Gastrocnemius medialis (tissue), 4 donors: ENCODE measurements at places on chromosomes 7 and 10. TPM values are rescaled to one million over a fixed set of nuclear protein-coding genes. Genes with fewer than 3 reads are reported as not detected.
A peak's percentile ranks its signal among the peaks of the same experiment; 100 is the strongest.

GRCh38 chr7:73832806-73833205, 2.0 kb downstream of the CLDN4 start:
- no peak for DNase-seq
- H3K27me3 ChIP-seq = no peaks in the 10 kb centered on the region
- H3K4me1 ChIP-seq = peaks cover under 1% of the 10 kb centered on the region
- H3K36me3 ChIP-seq = no peaks in the 10 kb centered on the region
- no peak overlapping the region for H3K27ac ChIP-seq

GRCh38 chr10:77554996-77555397, 82.6 kb downstream of the KCNMA1 start:
- H3K27ac ChIP-seq = peak overlapping the region; percentile 82
- H3K36me3 ChIP-seq = no peaks in the 10 kb centered on the region
- DNase-seq = peak; percentile 46
- H3K4me1 ChIP-seq = peaks cover 51% of the 10 kb centered on the region
- no peaks in the 10 kb centered on the region for H3K27me3 ChIP-seq

DNA sequence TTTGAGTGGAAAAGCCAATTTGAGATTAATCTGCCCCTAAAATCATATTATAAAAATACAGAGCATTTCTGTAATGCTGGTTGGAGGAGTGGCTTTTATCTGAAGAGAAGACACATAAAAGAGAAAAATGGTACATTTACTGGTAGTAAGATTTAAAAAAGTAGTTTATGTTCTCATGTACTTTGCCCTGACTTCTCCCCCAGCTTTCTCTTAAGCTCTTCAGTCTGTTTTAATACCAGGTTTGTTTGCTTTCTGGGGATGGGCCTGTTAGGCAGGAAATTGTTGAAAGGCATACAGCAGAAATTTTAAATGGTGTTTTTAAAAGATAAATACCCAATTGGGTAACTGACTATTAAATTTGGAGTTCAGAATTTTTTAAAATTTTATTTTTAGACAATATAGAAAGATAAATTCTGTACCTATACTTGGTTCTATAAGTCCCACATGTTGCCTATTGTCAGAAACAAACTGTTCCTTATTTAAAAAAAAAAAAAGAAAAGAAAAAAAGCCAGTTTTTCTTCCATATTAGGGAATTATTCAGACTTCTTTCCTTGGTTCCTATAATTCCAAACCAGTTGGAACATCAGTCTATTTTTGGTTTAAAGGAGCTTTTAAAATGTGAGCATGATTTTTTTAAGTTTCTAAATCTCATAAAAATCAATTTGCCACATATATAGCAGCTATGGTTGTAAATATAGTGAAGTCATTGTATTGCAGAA, 136.6 kb downstream of the ARID5B start:
- DNase-seq = no peak
- peak overlapping the region; percentile 27 for H3K4me3 ChIP-seq
- no peaks in the 10 kb centered on the region for H3K27me3 ChIP-seq

- no peak overlapping the region for H3K27ac ChIP-seq
- H3K4me3 ChIP-seq = no peak overlapping the region
- H3K4me1 ChIP-seq = no peaks in the 10 kb centered on the region
- no peaks in the 10 kb centered on the region for H3K27me3 ChIP-seq
- no peaks in the 10 kb centered on the region for H3K36me3 ChIP-seq
- peak; percentile 13 for DNase-seq
These were observed 229.5 kb upstream of the FZD1 start for GRCh38 chr7:91034459-91035368.

GRCh38 chr10:128481152-128481840, 355.1 kb upstream of the MKI67 start:
- H3K4me1 ChIP-seq = no peaks in the 10 kb centered on the region
- no peak for DNase-seq
- no peaks in the 10 kb centered on the region for H3K27me3 ChIP-seq
- no peak overlapping the region for H3K27ac ChIP-seq
- no peak overlapping the region for H3K4me3 ChIP-seq
- H3K36me3 ChIP-seq = no peaks in the 10 kb centered on the region

- no peak for DNase-seq
- peaks cover 2% of the 10 kb centered on the region for H3K4me1 ChIP-seq
- H3K4me3 ChIP-seq = no peak overlapping the region
- H3K36me3 ChIP-seq = no peaks in the 10 kb centered on the region
- peaks cover 50% of the 10 kb centered on the region for H3K27me3 ChIP-seq
These were observed 1.5 kb downstream of the MEST start for GRCh38 chr7:130493275-130493873.

DNA sequence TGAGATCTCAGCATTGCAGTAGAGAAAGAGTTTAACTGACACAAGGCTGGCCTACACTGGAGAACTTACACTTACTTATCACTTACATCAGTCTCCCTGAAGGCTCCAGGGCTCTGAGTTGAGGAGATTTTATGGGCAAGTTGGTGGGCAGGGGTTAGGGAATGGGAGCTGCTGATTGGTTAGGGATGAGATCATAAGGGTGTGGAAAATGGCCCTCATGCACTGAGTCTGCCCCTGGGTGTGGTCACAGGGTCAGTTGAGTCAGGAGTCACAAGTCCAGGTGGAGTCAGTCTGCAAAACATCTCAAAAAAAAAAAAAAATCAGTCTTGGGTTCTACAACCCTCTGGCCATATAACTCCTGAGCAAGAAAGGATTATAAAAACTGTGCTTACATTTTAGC, 60.5 kb downstream of the PPP1R17 start:
- no peak for DNase-seq
- no peaks in the 10 kb centered on the region for H3K4me1 ChIP-seq
- no peaks in the 10 kb centered on the region for H3K36me3 ChIP-seq
- H3K27ac ChIP-seq = no peak overlapping the region

DNA sequence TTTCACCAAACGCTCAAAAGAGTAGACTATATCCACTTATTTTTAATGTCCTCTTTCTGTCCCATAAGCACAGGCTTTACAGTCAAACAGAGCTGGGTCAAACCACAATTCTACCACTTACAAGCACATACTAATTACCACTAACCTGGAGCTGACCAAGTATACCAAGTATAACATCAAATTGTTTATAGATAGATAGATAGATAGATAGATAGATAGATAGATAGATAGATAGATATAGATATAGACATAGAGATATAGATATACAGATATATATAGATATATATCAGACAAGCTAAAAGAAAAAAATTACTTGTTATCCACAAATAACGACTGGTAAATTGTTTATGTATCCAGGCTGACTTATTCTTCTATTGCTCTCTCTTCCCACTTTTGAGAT, 52.5 kb upstream of the SPOCK2 start:
- H3K27me3 ChIP-seq = no peaks in the 10 kb centered on the region
- no peak overlapping the region for H3K27ac ChIP-seq
- DNase-seq = no peak
- no peak overlapping the region for H3K4me3 ChIP-seq
- H3K36me3 ChIP-seq = no peaks in the 10 kb centered on the region
- peaks cover 2% of the 10 kb centered on the region for H3K4me1 ChIP-seq

GRCh38 chr10:30467651-30468338, 33.8 kb downstream of the MAP3K8 start:
- no peaks in the 10 kb centered on the region for H3K27me3 ChIP-seq
- no peaks in the 10 kb centered on the region for H3K36me3 ChIP-seq
- H3K27ac ChIP-seq = no peak overlapping the region
- H3K4me3 ChIP-seq = no peak overlapping the region

GRCh38 chr10:54009672-54010071, 791.4 kb downstream of the PCDH15 start:
- DNase-seq = no peak
- H3K36me3 ChIP-seq = no peaks in the 10 kb centered on the region
- H3K4me3 ChIP-seq = no peak overlapping the region
- no peaks in the 10 kb centered on the region for H3K4me1 ChIP-seq

The HKDC1 gene
- not detected for total RNA-seq

The FBXL15 gene
- 17.3 TPM for total RNA-seq

The UCMA gene
- total RNA-seq = not detected

The FGFBP3 gene
- 0.33 TPM for total RNA-seq

The TEX47 gene
- total RNA-seq = not detected

The C10orf53 gene
- not detected for total RNA-seq

The UPK3BL1 gene
- total RNA-seq = 6.1 TPM

The RSPH10B gene
- total RNA-seq = not detected

The MOSPD3 gene
- 4.4 TPM for total RNA-seq
